ENCODE measurements at places on chromosomes 6 and 20.

- no peak for DNase-seq
Measured at GRCh38 chr6:35919085-35919826, 1.6 kb downstream of the SRPK1 start.

GRCh38 chr6:71367756-71368155 is 79.1 kb downstream of the OGFRL1 start:
- DNase-seq, result no peak

- DNase-seq, result peak; percentile 4
Measured at GRCh38 chr6:121305957-121306607, 28.2 kb downstream of the TBC1D32 start.

DNA sequence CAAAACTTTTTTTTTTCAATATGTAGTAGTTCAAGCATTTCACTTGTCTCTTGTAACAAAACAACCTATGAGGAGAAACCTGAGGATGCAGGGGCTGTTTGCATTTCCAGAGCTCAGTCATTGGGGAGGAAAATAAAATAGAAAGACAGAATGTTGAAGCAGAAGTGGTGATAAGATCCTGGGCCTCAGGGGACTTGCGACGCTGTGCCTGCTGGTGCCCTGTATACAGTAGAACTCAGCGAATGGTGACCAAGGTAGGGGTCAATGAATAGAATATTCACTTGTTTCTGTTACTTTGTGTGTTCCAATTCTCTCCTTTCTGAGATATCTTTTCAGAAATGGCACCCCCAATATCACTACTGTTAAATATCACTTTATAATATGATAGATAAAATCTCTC is 271.6 kb downstream of the FARS2 start:
- DNase-seq, result no peak

DNA sequence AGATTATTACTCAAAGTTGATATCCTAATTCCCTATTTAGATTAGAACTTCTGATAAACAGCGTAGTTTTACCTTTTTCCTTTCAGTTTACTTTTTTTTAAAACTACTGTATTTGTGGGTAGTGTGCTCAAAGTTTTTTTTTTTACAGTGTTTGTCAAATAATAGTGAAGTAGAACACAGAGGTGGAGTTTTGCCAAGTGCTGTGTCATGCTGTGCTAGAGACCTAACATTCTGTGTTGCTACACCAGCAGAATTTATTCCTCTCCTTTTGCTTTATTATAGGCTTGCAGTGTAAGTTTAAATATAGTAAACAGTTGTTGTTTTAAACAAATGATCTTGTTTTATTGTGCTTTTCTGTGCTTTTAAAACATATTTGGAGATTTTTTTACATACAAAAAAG is 125.4 kb downstream of the HIVEP1 start:
- no peak for DNase-seq

DNA sequence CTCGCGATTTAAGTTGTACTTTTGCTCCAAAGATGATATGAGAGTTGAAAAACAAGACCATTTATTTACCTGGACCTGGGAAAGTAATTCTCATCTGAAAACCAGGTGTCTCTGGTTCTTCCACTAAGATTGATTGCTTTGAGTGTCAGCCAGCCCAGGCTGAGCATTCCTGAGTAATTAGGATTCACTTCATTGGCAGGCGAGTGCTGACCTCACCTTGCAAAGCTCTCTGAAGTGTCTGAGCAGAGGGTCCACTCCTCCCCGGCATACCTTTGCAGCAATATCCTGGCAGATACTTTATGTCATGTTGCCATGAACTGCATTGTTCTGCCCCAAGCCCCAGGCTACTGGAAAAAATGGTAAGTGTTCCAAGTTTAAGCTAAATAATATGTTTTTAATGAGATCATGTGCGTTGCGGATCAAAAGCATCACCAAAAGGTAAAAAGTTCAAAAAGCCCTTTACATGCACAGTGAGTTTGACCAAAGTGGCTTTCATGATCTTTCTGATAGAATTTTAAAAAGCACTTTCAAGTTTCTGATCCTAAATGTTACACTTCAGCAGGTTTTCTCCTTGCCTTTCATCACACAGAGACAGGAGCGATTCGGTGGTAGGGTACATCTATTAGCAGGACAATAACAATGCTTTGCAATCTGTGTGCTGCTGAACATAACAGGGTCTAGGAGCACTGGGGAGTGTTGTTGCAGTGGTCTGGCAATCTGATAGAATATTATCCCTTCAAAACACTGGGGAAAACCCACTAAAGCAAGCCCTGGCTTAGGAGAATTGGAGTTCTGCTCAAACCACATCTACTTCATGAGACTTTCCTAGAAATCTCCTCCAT is 127.8 kb upstream of the EEF1E1 start:
- no peak for DNase-seq

GRCh38 chr20:51720854-51721253 is 47.3 kb downstream of the ATP9A start:
- DNase-seq, result no peak

GRCh38 chr6:62904687-62905086 is 306.6 kb upstream of the FKBP1C start:
- no peak for DNase-seq

DNA sequence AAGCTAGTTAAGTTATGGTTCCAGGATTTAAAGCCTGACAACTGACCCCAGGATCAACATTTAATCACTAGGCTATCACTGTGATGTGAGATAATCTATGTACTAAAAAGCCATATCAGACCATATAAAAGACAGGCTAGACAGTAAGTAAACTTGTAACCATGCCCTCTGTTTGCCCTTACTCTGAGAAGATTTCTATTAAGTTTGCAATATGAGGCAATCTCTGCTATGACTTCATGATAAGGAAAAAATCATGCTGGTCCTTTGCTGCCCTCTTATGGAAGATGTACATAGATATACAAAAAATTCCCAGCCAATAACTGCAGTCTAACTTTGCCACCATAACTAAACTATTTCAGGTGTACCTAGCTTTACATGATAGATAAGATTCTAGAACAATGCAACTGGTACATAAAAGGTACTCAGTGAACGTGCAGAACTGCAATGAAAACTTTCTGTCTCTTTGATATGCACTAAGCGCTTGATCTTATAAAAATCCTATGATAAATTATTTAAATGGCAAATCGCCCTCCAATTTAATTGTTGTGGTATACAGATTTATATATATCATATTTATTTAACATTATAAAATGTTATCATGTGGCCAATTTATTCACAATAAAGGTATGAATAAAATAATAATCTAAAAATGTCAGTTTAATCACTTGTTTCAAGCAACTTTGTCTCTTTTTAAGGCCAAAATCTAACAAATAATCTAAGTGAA is 70.5 kb downstream of the FAM217A start:
- DNase-seq, result no peak

GRCh38 chr20:33211817-33212424 is 5.2 kb upstream of the BPIFA3 start:
- no peak for DNase-seq

DNA sequence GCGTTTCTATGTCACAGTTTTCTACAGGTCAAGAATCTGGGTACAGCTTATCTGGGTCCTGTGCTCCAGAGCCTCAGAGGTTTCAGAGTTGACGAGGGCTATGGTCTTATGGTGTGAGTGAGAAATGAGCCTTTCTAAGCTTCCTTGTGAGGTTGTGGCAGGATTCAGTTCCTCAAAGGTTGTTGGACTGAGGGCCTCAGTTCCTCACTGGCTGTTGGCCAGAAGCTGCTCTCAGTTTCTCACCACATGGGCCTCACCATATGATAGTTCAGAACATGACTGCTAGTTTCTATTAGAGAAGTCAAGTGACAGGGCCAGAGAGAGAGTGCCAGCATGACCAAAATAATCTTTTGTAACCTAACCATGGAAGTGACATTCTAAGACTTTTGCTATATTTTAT is 96.1 kb downstream of the NUS1 start:
- DNase-seq, result no peak
